NCI-H2227 treated with DMSO at 0.1 percent for 48 hours (cell line): ENCODE measurements at places on chromosomes 16 and 17.

DNA sequence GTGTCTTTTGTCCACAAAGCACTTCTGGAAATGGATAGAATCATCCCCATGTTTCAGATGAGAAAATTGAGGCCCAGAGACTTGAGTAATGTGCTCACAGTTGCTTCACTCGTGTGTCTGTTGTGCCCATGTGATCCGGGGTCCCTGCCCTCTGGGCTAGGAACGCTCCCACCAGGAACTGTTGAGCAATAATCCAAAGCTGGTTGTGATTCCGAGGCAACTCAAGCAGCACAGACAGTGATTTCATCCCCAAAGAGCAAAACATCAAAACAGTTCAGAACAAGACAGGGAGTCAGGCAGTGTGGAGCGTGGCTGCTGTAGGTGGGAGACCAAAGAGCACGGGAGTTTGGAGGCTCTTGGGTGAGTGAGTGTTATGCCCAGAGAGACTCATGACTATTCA lies 205.0 kb upstream of the ASIC2 start:
- DNase-seq, result no peak

DNA sequence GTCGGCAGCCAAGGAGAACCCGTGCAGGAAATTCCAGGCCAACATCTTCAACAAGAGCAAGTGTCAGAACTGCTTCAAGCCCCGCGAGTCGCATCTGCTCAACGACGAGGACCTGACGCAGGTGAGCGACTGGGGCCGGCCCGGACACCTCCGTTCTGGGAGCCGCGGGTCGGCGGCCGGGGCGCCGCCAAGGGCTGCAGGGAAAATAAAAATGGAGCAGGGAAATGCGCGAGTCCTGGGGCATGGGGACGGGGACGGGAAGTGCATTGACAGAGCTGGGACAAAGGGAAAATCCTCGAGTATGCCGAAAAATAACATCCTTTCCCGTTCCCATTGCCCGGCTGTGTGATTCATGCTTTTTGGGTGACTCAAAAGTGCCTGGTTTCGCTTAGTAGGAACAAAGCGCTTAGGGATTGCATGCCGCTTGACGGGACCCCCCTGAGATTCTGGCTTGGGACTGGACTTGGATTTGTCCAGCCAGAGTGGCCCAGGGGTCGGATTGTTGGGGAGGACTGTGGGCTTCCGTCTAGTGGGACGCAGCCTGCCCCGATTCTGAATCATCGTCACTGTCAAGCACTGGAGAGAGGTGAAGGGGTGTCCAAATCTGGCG lies 699 bp downstream of the MPRIP start:
- no peak for DNase-seq

- no peak for DNase-seq
Measured at GRCh38 chr16:22213801-22214200, 7.7 kb downstream of the EEF2K start.

- DNase-seq, result no peak
Measured at GRCh38 chr16:8721336-8722024, 47.1 kb downstream of the ABAT start.

GRCh38 chr16:27265982-27266381 lies 2.6 kb downstream of the NSMCE1 start:
- DNase-seq, result no peak

GRCh38 chr17:49260011-49260816 lies 29.6 kb upstream of the PHOSPHO1 start:
- peak; percentile 7 for DNase-seq

GRCh38 chr16:4517812-4518680 lies 20.5 kb downstream of the CDIP1 start:
- DNase-seq, result peak; percentile 23

GRCh38 chr17:75114552-75115314 lies 5.0 kb downstream of the ARMC7 start:
- no peak for DNase-seq

GRCh38 chr17:56936697-56937322 lies 23.0 kb upstream of the TRIM25 start:
- DNase-seq, result no peak

DNA sequence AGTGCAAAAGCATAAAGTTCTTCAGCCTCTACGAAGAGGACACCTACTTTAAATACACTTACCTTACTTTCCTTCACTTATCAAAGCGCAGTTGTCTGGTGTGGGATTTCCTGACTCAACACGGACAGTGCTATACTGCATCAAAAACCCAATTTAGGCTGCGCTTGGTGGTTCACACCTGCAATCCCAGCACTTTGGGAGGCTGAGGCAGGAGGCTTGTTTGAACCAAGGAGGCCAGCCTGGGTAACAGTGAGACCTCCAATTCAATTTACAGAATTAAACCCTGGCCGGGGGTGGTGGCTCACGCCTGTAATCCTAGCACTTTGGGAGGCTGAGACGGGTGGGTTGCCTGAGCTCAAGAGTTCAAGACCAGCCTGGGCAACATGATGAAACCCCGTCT lies 4.1 kb downstream of the JMJD6 start:
- no peak for DNase-seq

- no peak for DNase-seq
Measured at GRCh38 chr17:78879635-78880186, 23.3 kb downstream of the CEP295NL start.

GRCh38 chr17:7858522-7858810 lies 663 bp downstream of the CYB5D1 start:
- no peak for DNase-seq

GRCh38 chr17:37025847-37026530 lies 77.2 kb downstream of the AATF start:
- no peak for DNase-seq

DNA sequence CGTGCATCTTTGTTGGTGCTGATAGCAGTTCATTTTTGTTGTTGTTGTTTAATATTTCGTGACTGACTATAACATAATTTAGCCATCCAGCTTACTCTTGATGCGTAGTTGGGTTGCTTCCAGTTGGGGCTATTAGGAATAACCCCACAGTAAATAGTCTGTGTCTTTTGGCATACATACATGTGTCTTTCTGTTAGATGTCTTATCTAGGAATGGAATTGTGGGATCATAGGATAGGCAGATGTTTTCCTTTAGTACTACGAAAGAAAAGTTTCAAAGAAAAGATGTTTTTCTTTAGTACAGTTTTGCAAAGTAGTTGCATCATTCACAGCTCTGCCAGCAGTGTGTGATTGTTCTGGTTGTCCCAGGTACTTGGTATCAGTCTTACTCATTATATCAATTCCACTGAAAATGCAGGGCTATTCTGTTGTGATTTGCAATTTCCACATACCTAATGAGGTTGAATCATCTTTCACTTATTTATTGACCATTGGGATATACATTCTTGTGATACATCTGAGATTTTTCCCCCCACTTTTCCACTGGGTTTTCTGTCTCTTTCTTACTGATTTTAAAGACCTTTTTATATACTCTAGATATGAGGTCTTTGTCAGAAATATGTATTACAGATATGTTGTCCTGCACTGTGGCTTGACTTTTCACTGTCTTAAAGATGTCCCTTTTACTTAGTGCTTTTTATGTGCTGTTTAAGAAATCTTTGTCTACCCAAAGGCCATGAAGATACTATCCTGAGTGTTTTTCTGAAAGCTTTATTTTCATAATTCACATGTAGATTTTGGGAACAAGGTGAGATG lies 173.3 kb downstream of the MRTFB start:
- DNase-seq, result no peak

DNA sequence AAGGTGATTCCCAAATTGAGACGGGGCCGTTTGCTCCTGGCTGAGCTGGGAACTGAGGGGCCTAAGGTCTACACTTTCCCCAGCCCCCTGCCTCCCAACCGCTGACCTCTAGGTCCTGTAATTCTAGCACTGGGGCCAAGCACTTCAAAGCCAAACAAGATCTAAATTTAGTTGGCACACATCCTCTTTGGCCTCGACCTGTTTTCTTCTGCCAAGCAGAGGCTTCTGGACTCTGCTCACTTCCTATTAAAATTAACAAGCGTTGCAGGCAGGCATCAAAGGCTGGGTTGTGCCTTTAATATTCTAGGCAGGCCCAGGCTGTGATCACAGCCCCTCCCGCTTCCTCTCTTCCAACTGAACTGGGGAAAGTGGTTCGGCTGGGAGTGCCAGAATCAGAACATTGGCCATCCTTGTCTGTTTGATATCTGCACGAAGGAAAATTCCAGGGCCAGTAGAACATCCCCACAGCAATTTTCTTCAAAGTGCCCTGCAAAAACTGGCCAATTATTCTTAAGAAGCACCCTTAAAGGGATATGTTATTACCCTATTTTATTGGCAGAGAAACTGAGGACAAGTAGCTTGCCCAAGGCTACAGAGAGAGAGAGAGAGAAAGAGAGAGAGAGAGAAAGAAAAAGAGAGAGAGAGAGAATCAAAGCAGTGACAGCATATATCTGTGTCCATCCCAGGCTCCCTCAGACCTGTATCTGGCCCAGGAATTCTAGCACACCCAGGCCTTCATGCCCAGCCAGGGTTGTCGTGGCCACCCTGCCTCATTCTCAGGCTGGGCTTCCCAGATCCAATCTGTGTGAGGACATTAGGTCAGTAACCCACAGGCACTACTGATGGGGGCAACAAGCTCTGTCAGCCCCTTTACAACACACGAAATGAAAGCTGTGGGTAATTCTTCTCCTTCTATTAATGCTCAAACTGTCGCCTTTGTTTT lies 12.8 kb upstream of the MT4 start:
- no peak for DNase-seq

DNA sequence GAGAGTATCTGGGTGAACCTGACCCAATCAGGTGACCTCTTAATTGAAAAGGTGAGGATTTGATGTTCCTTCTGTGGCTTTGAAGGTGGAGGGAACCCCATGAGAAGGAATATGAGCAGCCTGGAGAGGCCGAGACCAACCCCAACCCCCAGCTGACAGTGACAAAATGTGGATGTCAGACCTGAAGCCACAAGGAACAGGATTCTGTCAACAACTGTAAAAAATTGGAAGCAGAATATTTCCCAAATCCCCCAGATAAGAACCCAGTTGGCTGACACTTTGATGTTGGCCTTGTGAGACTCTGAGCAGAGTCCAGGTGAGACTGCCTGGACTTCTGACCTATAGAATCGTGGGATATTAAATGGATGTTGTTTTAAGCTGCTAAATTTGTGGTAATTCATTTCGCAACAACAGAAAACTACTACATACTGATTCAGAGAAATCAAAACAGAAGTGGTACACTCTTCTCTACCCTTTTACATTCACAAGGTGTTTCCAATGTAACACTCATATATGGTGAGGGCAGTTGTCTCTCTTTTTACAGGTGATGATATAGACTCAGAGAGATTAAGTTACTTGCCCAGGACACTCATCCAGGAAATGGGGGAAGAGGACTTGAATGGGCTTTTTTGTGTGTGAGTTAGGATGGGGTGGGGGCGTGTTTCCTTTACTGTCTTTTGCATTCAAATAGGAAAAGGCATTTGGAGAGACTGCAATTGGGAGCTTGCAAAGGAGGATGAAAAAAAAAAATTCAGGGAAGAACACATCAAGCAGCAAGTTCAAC lies 29.8 kb upstream of the SALL1 start:
- no peak for DNase-seq

DNA sequence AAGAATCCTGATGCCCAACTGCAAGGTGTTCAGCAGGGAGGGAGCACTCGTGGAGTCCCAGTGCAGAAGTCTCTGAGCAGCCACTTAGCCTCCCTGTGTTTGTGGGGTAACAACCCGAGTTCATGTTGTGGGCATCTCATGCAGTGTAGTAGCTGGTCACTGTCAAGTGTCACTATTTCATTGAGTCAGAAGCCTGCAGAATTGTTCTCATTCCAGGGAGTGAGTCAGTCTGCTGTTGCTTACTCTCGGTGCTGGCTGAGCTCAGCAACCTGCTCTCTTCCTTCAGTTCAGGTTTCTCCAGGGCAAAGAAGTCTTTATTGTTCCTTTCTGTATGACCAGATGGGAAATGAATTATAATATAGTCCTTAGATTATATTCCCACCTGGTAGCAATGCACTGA lies 24.1 kb downstream of the HMOX2 start:
- DNase-seq, result no peak

GRCh38 chr17:50196826-50197225 lies 4.6 kb downstream of the COL1A1 start:
- no peak for DNase-seq

- DNase-seq, result no peak
Measured at GRCh38 chr16:84040823-84041820, 1.5 kb downstream of the SLC38A8 start.

- no peak for DNase-seq
Measured at GRCh38 chr16:10312784-10313724, 72.8 kb upstream of the ATF7IP2 start.

- DNase-seq, result no peak
Measured at GRCh38 chr16:75580-76501, 2.2 kb upstream of the MPG start.

DNA sequence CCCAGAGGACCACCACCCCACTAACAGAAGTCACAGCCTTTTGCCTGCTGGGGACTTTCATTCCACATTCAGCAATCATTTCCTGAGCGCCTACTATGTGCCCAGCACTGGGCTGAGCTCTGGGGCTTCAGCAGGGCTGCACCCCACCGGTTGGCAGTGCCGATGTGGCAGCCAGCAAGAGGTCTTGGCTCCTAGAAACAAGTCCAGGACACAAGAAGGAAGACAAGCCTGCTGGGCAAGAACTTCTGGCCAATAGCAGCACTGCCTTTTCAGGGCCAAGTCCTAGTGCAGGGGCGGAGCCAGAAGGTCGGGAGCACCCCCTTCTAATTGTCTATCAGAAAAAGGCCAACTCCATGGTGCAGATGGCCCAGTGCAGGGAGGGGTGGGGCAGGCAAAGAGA lies 13.0 kb upstream of the HOXB9 start:
- DNase-seq, result no peak

- DNase-seq, result no peak
Measured at GRCh38 chr16:50121278-50121677, 31.8 kb upstream of the TENT4B start.

GRCh38 chr16:67187175-67187890 lies 2.6 kb downstream of the EXOC3L1 start:
- DNase-seq, result no peak

DNA sequence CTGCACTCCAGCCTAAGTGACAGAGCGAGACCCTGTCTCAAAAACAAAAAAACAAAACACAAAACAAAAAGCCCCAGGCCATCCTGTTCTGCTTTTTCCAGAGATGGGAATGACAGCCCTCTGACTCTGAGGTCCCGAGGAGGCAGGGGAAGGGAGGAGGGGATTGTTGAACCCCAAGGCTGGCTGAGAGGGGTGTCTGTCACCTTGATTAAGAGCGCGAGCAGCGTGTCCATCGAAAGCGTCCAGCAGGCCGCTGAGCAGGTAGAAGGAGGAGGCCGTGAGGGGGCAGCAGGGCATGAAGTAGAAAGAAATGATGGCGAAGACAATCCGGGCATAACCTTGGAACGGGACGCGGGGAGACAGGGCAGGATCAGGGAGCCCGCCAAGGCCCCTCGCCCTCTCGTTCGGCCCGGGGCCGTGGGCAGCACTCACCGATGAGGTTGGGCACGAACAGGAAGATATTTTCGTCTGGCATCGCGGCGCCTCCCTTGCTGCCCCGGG lies 593 bp downstream of the CDIPT start:
- DNase-seq, result no peak

GRCh38 chr16:87560428-87561199 lies 41.7 kb upstream of the JPH3 start:
- no peak for DNase-seq

GRCh38 chr17:77323413-77324171 lies 182.8 kb downstream of the SEC14L1 start:
- DNase-seq, result no peak

GRCh38 chr16:27704252-27704651 lies 154.3 kb downstream of the KATNIP start:
- DNase-seq, result no peak

GRCh38 chr17:9587969-9588656 lies 11.7 kb downstream of the CFAP52 start:
- no peak for DNase-seq
